ENCODE measurements at places on chromosomes 4 and X. TPM values are rescaled to one million over a fixed set of nuclear protein-coding genes. Genes with fewer than 3 reads are reported as not detected.

DNA sequence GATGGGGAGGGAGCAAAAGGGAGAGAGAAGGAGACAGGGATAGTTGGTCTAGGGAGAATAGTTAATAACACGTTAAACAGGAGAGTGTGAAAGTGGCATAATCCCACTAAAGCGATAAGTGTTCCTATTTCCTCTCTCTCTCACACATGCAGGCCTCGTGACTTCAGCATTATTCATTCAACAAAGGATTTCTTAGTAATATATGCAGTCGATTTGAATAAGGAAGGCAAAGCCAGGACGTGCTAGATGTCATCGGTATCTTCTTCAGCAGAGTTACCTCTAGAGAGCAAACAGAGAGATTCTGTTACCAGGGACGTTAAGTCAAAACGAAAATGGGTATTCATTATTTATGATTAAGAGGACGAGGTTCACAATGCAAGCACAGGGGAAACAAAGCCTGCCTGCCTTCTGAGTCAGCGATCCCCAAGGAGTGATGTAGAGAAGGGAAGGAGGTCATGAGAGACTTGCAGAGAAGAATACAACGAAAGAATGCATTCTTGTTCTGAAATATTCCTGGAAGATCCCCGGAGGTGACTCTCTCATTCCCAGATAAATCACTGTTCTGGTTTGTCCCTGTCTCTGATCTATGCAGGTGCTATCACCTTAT is 1048.4 kb downstream of the NLGN4X start:
- no peak for DNase-seq

- no peak for DNase-seq
Observed at GRCh38 chrX:30906726-30907125, 17.7 kb upstream of the TAB3 start.

GRCh38 chr4:81595798-81596610 is 124.3 kb upstream of the RASGEF1B start:
- DNase-seq = no peak

GRCh38 chr4:147741190-147741788 is 9.4 kb downstream of the ARHGAP10 start:
- no peak for DNase-seq

- no peak for DNase-seq
Observed at GRCh38 chrX:121876305-121876704, 828.9 kb downstream of the GLUD2 start.

DNA sequence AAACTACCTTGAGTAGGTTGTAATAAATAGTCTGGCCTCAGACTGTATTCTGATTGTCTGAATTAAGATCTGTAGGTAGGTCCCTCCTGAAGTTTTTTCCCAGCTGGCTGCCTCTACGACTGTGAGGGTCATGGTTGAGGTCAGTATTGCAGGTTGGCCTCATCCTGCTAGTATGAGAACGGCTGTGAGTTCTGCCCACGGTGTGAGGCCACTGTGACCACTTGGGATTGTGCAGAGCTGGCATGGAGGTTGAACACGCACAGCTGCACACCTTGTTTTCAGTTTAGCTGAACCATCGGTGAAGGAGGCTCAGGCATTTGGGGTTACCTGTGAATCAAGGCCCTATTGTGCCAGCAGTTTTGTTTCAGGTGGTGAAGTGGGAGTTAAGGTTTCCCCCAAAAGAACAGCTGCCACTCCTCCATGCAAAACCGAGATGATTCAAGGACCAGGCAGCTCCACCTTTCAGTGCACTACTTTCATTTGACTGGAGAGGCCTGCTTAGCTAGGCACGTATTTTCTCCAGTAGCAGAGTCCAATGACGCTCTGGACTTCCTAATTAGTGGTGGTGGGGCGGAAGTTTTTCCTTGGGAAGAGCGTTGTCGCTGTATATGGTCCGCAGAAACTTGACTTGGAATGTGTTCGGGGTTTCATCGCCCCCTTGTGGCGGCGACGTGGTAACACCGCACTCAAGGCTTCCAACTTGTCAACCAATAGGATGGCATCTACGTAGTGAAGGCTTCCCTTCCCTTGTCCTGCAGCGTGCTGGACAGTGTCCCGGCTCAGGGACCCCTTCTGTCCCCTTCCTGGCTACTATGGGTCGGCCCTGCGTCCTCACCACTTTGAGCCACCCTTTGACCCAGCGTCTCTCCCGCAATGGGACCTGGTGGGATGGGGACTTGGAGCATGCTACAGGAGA is 13.8 kb downstream of the CMC4 start:
- peak; percentile 59 for DNase-seq

DNA sequence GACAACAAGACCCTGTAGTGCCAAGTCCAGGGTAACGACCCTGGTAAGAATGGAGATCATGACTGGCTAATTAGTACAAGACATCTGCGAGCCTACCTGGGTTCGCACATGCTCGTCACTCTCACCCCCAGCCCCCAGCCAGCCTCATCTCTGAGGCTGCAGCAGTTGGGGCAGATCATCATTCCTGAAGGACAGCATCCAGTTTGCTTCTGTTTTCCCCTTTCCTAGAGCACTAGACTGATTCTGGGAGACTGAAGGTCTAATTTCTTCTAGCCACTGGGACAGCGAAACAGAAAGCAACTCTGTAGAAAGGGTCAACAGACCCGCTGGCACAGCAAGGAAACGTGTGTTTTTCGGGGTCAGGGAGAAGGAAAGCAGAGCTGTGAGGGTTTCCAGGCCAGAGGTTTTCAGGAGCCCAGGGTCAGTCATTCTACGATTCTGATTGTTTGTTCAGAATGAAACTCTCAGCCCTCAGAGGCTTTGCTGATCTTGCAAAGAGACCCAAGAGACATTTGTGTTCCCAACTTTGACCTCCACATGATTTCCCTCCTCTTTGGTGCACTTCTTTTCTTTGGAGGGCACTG is 343.1 kb upstream of the NOCT start:
- DNase-seq = no peak

- no peak for DNase-seq
Observed at GRCh38 chr4:189121336-189121735, 819.3 kb upstream of the FRG1 start.

GRCh38 chr4:125011646-125012045 is 299.1 kb upstream of the ANKRD50 start:
- no peak for DNase-seq

GRCh38 chr4:53515076-53515475 is 76.2 kb downstream of the LNX1 start:
- no peak for DNase-seq

The MMGT1 gene
- 27.2 TPM for total RNA-seq

The GASK1B gene
- total RNA-seq = 71.2 TPM

The SYTL4 gene
- total RNA-seq = 3.6 TPM

The C4orf54 gene
- total RNA-seq = 1.7 TPM

The CT45A10 gene
- not detected for total RNA-seq

The TKTL2 gene
- not detected for total RNA-seq
